ENCODE measurements at places on chromosomes 2 and 18.

DNA sequence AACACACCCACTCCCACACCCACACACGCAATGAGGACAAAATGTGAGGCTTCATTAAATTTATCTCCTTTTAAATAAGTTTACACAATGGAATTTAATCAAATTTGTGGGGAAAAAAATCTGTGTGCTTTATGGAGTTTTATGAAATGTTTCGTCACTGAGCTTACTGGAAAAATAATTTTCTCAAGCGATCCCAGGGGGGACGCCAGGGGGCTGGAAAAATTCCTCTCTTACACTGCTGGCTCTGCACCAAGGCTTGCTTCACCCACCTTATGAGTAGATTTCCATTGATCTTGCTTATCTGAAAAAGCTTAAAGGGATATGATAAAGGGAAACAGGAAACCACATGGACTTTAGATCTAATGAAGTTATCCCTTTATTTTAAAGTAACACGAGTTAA is 95.5 kb downstream of the CABYR start:
- DNase-seq: no peak

DNA sequence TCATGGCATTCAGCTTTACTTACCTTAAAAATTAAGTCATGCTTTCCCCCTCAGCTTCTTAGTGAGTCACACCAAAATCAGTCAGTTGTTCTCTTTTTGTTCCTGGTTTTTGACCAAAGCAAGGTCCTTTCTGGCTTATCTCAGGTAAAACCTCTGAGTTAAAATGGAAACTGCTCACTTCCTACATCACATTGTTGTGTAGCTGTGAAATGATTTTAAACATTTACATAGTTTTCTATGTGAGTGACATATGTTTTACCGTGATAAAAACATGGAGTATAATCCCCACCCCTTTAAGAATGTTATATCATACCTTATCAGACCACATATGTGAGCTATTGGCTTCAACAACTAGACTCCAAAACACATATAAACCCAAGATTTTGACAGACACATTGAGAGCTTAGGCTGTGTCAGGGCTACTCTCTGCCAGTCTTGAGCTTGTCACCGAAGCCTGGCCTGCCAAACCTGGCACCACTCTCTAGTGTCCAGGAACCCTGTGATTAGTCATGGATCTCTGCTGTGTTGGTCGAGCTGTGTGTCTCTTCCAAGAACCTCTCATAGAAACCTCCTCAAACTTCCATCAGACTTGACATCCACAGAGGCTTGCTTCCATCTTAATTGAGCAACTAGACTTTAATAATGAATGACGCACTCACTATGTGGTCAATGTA is 294.5 kb upstream of the FBXO11 start:
- no peak for DNase-seq

GRCh38 chr18:1092228-1092627 is 187.6 kb downstream of the ADCYAP1 start:
- DNase-seq: no peak

- DNase-seq: no peak
Measured at GRCh38 chr2:46841621-46842020, 74.0 kb downstream of the MCFD2 start.

- no peak for DNase-seq
Measured at GRCh38 chr2:231256494-231256893, 58.1 kb downstream of the ARMC9 start.

DNA sequence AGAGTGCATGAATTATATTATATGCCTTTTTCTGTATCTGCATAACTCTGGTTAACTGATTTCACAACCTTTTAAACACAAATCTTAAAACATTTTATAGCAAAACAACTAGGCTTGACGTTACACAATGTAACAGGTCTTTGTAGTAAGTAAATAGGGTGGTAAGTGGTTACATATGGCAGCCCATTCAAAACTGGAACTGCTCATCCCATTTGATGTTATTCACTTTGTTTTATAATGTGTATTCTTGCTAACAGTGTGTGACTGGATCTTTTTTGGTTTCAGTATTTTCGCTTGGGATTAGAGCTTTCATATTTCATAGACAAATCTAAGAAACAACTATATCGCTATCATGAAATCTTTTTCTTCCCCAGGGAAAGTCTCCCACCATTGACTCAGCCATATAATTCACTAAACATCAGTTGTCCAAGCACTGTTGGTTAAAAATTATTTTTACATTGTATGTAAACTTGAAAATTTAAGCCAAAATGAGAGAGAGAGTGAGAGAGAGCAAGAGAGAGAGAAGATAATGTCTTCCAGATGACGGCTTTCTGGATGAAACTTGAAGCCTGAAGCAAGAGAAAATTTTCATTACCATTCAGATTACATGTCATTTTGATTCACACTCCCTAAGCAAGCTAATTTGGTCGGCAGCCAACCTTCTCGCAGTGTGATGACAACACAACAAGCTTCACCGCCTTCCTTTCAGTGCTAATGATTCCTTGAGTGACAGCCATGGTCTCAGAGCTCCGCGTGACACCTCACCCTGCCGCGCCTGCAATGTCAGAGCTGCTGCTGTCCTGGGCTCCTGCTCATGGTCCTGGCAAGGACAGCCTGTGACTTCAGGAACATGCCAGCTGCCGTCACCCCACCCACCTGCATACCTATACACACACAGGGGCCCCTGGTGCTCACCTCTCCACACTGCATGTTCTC is 946.9 kb upstream of the SOX11 start:
- DNase-seq: no peak

DNA sequence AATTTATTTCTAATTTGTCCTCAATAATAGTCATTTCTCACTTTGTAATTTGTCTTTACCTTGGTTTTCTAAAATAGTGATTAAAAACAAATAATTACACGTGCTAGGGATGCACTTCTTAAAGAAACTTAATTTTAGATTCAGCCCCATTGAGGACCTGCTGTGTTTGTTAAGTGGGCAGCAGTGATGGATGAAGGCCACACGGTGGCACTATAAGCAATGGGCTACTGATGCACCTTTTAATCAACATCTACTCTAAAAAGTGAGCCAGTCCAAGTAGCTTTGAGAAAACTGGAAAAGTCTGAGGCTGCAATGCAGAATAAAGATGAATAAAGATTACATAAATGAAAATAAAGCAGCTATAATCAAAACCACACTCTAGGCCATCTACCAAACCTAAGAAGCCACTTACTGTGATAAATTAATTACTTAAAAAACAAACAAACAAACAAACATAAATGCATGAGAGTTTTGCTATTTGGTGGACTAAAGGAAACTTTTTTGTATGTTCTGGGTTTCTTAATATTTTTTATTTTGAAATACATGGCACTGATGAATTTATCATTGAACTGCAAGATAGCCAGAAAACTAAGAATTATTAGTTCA is 89.3 kb downstream of the PDE11A start:
- DNase-seq: peak; percentile 28

DNA sequence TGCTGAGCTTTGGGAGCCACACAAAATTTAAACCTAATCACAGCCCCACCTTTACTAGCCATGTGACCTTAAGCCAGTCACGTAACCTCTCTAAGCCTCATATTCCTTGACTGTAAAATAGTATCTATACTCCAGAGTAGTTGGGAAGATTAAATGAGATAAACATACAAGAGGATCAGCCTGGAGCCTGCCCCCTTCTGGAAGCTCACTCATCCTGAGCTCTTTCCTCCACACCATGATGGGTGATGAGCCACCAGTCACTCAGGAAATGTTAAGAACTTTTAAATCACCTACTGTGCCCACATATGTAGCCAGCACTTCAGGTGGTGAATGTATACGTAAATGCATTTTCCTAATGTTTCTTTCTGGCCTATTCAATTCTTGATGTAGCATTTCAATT is 195.9 kb upstream of the DDX18 start:
- DNase-seq: no peak

DNA sequence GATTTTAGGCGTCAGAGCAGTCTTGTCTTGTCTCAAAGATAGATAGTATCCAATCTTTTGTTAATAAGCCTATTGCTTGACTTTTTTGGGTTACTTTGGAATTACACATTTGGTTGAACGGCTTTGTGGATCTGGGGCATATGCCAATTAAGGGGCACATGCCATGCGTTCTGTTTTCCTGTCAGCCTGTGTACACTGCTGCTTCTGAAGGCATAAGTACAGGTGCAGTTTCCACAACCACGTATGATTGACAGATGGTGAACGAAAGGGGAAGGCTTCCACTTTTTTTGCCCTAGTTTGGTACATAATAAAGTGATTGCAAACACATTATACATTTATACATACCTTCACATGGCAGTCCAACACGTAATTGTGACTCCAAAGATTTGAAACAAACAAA is 102.3 kb downstream of the RAPH1 start:
- no peak for DNase-seq

DNA sequence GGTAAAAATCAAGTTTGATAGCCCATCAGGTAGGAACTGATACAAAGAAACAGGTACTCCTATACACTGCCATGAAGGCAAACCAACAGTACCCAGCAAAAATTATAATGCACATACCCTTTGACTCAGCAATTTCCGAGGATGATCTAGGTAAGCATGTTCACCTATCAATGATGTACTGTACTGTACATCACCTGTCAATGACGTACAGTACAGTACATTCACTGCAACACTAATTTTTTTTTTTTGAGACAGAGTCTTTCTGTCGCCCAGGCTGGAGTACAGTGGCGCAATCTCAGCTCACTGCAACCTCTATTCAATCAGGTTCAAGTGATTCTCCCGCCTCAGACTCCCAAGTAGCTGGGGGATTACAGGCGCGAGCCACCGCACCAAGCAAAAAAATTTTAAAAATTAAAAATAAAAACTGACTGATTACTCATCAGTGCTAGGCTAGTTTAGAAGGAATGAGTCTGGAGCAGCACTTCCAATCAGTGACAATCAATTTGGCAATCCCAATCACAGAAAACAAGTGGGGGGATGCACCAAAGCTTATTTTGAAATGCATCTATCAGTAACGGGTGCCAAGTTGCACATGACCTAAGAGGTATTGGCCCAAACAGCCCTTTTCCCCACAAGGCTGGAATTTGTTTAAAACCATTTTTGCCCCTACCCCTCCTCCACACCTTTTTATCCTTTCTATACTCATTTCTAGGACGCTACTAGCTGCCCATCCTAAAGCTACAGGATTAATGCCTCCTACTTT is 8.2 kb downstream of the SRSF7 start:
- no peak for DNase-seq

DNA sequence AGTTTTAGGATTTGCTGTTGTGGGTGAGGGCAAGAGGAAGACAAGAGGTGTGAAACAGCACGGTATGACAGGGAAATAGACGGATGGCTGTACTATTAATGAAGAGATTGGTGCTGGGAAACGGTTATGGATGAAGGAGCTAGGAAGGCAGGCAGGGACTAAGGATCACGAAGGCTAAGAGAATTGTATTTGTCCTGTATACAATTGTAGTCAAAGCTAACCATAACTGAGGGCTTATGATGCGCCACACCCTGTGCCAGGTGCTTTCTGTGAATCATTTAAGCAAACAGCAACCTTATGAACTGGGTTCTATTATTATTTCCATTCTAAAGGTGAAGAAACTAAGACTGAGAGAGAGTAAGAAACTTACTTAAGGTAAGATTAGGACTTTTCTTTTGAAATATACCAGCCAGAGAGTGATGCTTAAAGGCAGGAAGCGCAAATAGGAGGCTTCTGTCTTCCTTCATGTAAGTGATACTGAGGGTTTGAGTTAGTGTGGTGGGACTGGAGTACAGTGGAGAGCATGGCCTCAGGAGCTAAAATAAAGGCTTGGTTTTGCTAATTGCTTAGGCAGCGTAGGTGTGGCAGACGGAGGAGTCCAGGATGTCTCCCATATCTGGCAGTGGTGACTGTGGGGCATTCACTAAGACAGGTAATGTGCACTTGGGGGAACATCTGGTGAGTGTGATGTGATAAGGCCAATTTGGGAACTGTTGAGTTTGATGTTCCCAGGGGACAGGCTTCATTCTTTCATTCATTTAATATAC is 85.8 kb downstream of the PLEKHM3 start:
- DNase-seq: no peak

DNA sequence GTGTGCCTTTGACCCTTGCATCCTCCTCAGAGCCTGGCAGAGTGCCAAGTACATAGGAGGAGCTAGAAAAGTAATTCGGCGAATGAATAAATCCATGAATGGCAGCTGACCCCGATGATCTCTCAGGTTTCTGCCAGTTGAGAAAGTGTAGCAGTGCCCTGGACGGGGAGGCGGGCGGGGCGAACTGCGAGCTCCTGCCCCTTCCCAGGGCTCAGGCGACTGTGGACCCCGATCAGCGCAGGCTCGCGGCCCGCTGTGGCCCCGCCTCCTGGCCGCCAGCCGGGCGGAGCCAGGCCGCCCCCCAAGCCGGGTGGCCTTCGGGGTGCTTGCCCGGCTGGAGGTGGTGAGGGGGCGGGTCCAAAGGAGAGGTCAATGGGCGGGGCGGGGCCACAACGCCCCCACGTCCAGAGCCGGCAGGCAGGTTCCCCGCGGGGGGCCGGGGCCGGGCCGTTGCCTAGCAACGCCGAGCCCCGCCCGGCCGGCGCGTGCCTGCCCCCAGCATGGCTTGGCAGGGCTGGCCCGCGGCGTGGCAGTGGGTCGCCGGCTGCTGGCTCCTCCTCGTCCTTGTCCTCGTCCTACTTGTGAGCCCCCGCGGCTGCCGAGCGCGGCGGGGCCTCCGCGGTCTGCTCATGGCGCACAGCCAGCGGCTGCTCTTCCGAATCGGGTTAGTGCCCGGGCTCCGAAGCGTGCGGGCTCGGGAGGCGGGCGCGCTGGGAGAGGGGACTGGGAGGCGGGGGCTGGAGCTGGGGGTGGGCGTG is 30.6 kb upstream of the TMBIM1 start:
- peak; percentile 42 for DNase-seq

DNA sequence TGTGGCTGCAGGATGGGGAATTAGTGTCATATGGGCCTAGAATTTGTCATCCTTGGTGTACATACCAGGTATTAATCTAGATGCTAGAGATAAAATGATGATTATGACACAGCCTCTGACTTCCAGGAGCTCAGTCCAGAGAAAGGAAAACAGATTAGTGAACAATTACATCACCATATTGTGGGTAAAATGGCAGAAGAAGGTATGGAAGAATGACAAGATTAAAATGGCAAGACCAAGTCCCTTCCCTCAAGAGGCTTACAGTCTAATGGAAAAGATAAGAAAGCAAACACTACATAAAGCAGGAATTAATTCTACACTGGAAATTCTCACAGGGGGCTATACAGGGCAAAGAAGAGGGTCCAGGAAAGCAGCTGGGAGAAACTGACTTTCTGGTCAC is 25.9 kb upstream of the TYMS start:
- no peak for DNase-seq

DNA sequence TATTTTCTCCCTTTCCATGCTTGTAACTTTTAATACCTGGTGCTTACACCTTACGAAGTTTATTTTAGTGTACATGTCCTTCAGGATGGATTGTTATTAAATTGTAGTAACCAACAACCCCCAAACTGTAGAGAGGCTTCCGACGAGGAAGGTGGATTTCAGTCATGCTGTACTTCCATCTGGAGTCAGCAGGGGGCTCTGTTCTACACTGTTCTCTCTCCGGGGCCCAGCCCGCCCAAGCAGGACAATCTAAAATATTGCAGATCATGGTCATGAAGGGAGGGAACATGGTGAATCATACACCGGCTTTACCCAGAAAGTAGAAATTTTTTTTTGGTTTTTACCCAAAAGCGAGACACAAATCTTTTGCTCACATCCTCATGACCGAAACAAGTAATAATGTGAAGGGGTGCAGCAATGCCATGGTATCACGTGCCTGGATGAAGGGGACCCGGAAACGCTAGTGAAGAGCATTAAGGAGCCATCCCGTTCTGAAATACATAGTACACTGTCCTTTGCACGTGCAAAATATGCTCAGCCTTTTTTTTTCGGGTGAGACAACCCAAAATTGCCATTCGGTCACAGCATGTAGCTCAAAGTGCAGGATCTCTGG is 884.8 kb downstream of the EPHA4 start:
- DNase-seq: peak; percentile 58

Data from activated CD4-positive, alpha-beta memory T cell treated with anti-CD3 and anti-CD28 coated beads, Interleukin-2, amount 10 ng/mL, durations not matched to agents 7 days and 5 days (primary cell).